Endodermal cell (in vitro differentiated cells): ENCODE measurements at places on chromosomes 6 and 20.

DNA sequence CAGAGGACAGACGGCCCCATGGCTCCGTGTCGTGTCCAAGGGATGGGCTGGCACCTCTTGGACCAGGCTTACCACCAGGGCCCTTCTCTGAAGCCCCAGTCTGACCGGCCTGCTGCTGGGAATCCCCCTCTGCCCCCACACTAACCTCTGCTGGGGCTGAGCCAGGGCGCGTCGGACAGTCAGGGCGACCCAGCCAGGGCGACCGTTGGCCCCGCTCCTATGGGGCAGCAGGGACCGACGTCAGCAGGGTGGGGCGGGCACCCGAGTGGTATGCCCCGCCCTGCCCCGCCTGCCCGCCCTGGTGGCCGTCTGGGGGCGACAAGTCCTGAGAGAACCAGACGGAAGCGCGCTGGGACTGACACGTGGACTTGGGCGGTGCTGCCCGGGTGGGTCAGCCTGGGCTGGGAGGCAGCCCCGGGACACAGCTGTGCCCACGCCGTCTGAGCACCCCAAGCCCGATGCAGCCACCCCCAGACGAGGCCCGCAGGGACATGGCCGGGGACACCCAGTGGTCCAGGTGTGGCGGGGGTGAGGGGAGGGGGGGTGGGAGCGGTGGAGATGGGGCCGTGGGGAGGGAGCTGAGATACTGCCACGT is at the start of gene SLC17A9:
TSS of gene SLC17A9 (plus strand) at position 337 of the 595 bp plus-strand sequence. CDS start at position 459, 122 bp downstream.
- DNase-seq, result peak; percentile 92

DNA sequence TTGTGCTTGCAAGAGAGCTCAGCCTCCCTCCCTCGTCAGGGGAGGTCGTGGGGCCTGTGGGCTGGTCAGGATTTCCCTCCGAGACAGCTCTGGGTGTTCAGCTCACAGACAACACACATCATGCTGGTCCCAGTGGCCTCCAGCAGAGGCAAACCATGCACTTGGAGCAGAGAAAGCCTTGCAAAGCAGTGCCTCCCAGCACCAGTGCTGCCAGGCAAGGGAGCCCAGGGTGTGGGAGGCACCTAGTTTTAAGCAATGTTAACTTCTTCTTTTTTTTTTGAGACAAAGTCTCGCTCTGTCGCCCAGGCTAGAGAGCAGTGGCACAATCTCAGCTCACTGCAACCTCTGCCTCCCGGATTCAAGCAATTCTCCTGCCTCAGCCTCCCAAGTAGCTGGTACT is 34.0 kb upstream of the INSM1 start:
- DNase-seq, result no peak

- DNase-seq, result no peak
Measured at GRCh38 chr6:163945808-163946207, 531.3 kb downstream of the QKI start.

- DNase-seq, result no peak
Measured at GRCh38 chr6:22295145-22295544, 1.7 kb downstream of the PRL start.

- DNase-seq, result no peak
Measured at GRCh38 chr6:55443238-55444134, 116.2 kb downstream of the GFRAL start.

GRCh38 chr6:28586962-28587745 is 61.5 kb downstream of the GPX5 start:
- peak; percentile 94 for DNase-seq

GRCh38 chr6:17900011-17900410 is 87.4 kb downstream of the KIF13A start:
- no peak for DNase-seq

GRCh38 chr6:33123732-33124524 is 48.1 kb downstream of the HLA-DPB1 start:
- DNase-seq, result peak; percentile 72

- no peak for DNase-seq
Measured at GRCh38 chr6:140001821-140002341, 627.4 kb upstream of the CITED2 start.
